HT-29 (cell line): ENCODE measurements at places on chromosomes 11 and 22. TPM values are rescaled to one million over a fixed set of nuclear protein-coding genes. Genes with fewer than 3 reads are reported as not detected.

DNA sequence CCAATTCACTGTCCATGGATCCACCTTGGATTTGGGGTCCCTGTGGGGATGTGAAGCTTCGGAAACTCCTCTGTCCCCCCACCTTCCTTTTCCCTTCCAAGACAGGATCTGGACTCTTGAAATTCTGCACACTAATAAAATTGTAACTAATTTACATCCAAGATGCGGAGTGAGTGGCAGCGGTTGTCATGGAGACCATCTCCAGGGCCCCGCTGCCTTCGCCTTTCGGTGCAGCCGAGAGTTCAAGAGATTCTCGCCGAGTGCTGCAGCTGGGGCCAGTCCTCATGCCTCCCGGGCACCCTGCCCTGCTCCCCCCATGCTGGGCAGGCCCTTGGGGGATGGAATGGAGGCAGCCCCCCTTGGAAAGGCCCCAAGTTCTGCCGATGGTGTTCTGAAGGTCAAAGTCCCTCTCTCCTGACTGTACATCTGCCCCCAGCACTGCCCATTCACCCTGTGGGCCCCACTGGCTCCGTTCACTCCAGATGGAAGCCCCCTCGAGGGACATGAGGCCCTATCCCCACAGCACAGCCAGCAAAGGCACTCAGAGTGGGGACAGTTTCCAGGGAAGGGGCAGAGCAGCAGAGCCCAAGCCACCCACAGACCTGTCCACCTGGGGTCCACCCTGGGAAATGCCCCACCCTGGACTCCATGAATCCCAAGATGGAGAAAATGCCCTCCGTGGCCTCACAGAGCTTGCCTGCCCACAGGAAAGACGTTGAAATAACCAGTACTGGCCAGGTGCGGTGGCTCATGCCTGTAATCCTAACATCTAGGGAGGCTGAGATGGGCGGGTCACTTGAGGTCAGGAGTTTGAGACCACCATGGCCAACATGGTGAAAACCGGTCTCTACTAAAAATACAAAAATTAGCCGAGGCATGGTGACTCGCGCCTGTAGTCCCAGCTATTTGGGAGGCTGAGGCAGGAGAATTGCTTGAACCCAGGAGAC is 25.9 kb downstream of the IGLL1 start:
- DNase-seq, result no peak

DNA sequence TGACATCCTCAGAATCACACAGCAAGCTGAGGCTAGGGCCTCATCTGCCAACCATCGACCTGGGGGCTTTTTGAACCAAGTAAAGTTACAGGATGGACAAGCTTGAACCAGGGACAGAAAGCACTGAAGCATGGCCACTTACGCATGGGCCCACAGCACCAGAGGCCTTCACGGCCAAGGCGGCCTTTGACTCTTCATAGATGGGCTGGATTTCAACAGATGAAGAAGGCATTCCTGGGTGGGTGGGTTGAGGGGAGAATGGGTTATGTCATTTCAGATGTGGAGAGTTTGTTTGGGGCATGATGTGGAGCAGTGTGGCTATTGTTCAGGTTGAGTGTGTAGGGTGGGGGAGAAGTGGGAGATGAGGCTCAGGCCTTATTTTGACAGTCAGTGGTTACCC is 60.2 kb downstream of the LRRC32 start:
- DNase-seq, result no peak

DNA sequence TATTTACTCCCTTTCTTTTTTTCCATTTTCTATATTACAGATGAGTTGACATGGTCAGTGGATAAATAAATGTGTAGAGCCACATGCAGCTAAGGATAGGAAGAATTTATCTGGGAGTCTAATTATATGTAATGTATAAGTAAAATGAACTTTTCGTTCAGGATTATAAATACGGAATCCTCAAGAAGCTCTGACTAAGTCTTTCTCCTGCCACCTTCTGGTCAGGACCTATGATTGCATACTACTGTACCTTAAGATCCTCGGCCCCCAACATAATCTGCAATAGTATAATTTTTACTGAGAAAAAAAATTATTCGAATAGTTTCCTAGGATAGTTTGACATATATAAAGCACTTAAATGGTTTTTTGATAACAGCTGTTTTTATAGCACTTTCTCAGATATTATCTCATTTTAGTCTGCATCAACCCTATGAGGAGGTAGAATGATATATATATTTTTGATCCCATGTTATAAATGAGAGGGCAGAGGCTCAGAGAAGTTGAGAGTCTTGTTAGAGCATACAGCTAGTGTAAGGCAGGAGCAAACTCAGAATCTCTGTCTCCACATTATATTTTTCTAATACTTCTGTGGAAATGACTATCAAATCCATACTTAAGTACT is 36.1 kb downstream of the CCDC90B start:
- peak; percentile 55 for DNase-seq

DNA sequence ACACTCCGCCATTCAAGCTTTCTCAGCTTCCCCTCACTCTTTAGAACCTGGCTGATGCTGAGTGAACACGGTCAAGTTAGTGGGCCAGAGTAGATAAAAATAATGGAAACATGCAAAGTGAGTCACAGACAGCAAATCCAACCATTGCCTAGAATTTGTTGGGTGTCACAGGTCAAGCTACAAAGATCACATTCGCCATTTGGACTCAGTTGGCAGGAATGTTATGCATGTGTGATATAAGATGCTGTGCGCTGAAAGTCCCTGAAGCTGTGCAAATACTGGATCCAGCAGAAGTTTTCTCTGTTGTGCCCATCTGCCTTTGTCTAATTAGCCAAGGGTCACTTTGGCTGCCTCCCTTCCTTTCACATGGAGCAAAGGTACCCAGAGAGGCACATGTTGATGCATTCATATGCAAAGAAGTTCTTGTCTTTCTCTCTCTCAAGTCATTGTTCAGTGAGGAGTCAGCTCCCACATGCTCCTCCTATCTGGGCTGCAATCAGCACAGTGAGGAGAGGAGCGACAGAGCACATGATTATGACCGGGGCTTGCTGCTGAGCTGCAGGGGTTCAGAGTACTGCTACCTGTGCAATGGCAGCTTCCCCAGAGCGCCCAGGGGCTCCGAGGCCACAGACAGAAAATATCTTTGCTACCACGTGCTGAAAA is 39.7 kb downstream of the FLI1 start:
- no peak for DNase-seq

Gene BDNF
- 0.37 and 0.53 TPM in 2 replicates for total RNA-seq

DNA sequence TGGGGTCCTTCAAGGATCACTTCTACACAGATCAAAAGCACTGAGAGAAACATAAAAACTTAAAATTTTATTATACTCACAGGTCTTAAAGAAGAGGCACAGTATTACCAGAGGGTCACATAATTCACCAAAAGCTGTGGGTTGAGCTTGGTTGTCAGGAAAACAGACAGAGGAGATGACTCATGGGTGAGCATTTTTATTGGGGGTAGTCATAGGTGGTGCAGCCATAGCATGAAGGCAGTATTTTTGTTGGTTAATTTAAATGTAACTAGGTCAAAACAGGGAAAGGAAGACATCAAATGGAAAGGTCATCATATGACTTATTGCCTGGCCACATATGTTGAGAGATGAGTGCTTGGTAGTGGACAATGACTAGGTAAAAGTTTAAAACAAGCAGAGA is 24.2 kb downstream of the OR5B17 start:
- peak; percentile 28 for DNase-seq

Gene CARD16
- total RNA-seq, result not detected in 2 replicates

- no peak for DNase-seq
Measured at GRCh38 chr11:7910286-7910788, 20.7 kb downstream of the OR10A6 start.

DNA sequence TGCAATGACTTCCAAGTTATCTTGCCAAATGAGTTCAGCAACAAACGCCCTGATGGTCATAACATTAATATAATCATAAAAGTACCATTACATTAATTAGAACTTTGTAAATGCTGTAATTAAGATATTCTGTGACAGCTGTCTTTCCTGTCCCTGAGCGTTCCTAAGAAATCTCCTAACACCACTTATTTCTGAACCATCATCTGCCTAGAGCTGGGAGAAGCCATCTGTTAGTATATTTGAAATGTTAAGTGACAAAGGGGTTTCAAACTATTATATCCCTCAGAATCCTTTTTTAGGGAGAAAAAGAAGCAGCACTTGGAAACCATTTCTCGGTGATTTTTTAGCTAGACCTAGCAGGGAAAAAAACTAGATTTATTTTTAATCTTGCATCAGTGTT is 657.5 kb downstream of the FAM181B start:
- no peak for DNase-seq
